ENCODE measurements at places on chromosomes 7 and 10. TPM values are rescaled to one million over a fixed set of nuclear protein-coding genes. Genes with fewer than 3 reads are reported as not detected.

DNA sequence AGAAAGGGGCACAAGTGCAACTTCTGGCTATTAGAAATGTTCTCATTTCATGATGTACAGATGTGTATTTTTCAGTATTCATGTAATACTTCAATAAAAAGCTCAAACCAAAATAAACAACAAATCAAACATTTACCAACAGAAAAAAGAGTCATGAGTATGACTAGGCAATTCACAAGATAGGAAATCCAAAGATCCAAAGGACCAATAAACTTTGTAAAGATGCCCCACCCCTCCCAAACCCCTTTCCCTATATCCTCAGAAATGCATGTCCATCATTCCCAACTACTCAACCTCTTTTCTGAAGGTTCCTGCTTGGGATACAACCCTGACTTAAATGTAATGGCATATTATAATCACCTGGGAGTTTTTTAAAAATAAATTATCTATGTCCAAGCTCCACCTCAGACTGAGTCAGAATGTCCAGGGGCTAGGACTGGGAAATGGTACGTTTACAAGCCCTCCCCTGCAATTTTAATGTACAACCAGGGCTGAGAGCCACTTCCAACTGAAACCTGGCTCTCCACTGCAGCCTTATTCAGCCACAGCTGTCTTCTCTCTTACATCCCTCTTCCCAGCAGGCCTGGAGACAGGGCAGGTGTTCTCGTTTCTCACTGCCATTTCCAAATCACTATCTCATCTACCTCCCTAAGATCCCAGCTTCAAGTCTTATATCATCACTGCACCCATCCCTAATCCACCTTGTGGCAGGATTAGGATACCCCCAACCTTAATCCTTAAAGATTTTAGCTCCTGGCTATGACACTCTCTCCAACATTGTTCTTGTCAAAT lies 36.5 kb downstream of the COA1 start:
- no peak for DNase-seq

DNA sequence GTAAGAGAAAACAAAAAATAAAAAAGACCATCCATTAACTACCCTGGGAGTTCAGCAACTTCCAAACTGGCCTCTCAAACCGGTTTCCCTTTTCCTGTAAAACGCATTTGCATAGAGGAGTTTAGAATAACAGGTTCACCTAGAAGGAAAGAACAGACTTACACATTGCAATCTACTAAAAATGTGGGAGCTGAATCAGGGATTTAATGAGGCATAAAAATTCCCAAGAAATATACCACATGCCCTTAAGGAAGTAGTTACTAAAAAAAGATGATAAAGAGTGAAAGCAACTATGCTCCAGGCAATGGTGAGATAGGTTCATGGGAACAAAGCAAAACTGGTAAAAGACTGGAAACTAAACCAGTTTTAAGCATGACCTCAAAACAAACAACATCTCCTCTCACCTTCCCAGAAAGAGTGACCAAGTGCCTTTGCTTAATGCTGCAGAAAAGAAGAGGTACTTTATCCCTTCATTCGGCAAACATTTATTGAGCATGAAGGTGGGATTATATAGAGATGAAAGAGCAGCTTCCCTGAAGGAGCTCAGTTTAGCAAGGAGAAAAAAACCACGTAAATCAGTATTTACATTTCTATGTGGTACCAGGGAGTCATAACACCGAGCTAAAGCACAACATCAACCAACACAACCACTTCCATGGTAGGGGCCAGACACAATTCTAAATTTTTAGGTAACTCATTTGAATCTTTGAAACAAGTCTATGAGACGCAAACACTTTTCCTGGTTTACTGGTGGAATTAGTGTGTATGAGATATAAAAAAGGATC lies 152.8 kb downstream of the SGMS1 start:
- DNase-seq, result no peak

- DNase-seq, result no peak
Observed at GRCh38 chr7:22074897-22075296, 129.2 kb upstream of the CDCA7L start.

- no peak for DNase-seq
Observed at GRCh38 chr7:50346545-50347497, 42.3 kb downstream of the IKZF1 start.

The BMPER gene
- 3.8 TPM for polyA plus RNA-seq

The ANXA8 gene
- 0.05 TPM for polyA plus RNA-seq

GRCh38 chr7:55250313-55250712 lies 114.8 kb upstream of the LANCL2 start:
- DNase-seq, result no peak

The TEX36 gene
- polyA plus RNA-seq, result not detected

- no peak for DNase-seq
Observed at GRCh38 chr10:16995867-16996529, 133.6 kb downstream of the CUBN start.

DNA sequence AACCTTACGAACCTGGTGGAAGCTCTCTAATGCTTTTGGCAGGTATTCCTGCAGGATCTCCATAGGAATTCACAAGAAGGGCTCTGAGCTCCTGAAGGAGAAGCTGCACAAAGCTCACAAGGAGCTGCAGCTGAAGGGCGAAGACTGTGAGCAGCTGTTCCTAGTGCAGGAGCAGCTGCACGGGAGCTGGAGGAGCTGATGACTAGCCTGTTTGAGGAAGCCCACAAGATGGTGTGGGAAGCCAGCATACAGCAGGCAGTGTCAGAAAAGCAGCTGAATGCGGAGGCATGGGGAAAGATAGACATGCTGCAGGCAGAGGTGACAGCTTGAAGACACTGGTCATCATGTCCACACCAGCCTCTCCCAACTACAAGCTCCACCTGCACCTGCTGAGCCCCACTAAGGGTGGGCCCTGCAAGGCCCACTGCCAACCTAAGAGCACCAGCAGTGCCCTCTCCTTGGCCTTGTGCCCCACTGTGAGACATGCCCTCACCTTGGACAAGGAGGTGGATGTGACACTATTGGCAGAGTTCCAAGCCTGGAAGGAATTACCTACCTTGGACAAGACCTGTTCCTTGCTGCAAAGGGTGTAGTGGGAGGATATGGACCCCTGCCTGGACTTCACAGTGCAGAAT lies 250.6 kb downstream of the BBS9 start:
- no peak for DNase-seq

- DNase-seq, result no peak
Observed at GRCh38 chr7:158706273-158706704, 1.7 kb upstream of the NCAPG2 start.

DNA sequence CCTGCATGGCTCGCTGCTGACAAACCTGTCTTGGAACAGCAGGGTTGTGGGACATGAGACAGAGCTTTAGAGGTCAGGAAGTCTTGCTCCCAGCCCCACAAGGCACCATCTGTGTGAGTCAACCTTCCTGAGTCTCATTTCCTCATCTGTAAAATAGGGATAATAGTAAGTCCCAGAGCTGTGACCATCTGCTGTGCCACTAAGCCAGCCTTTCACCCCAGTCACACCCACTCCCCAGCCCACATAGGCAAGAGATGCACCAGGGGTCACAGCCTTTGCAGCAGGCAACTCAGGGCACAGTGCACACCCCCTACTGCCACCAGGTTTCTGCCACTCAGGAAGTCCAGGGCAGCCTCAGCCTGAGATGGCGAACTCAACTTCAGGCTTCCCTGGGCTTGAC lies 29.4 kb upstream of the CDH23 start:
- no peak for DNase-seq

The TBC1D12 gene
- 4.4 TPM for polyA plus RNA-seq

DNA sequence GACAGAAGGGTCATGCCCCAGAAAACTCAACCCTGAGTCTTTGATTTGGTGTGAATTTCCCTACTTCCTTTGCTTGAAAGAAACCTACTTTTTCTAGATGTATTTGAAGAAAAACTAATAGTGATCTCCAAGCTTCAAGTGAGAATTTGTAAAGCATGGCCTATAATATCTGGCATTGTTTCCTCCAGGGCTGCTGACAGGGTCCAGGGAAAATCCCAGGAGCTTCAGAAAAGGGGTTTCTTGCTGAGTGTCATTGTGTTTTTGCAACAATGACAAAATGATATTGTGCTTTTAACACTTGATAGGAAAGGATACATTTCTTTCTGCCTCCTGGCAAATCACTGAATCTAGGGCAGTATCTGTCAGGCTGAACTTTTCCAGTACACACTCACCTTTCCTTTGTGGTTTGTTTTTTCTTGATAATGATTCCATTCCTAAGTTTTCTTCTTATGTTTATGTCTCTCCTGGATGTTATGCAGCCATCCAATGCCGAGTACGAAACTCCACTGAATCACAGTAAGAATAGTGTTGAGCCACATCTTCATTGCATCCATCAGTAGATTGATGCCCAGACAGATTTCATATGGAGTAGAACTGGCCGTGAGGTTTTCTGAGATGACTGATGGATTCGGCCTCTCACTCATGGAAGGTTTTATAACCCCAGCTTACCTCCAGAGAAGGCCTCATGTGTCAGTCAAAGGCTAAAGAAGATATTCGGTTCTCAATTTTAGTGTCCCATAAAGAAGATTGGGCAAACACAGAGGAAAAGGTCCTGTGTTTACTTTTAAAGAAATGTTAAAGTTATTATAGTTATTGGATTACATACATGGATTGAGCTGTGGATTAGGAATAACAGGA lies 76.9 kb upstream of the STEAP1B start:
- no peak for DNase-seq

The MRPS16 gene
- polyA plus RNA-seq, result 132 TPM
